ENCODE measurements at places on chromosomes 6 and 20.
A peak's percentile ranks its signal among the peaks of the same experiment; 100 is the strongest.

- no peak for DNase-seq
Measured at GRCh38 chr6:24323632-24324337, 34.1 kb downstream of the DCDC2 start.

DNA sequence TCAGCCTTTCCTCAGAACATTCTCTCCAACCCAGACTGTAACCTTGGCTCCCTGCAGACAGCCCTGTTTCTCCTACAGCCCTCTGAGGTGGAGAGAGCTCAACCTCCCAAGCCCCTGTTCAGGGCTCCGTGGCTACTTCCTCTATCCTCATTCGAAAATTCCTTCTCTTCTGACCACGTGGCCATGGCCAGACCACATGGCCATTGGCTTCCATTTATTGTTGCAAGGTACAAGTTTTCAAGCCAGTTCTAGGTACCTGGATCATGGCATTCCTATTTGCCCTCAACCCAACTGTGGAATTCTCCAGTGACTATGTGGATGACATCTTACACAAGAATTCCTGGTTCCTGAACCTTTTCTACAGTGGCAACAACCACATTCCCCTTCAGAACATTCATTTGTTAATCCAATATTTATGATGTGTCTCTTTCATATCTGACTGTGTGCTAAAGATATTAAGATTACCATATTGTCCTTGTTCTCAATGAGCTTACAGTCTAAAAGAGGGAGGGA lies 161.9 kb downstream of the GMPR start:
- no peak for DNase-seq

GRCh38 chr6:169391473-169392071 lies 137.9 kb upstream of the THBS2 start:
- no peak for DNase-seq

GRCh38 chr6:159695984-159696383 lies 2.9 kb upstream of the SOD2 start:
- DNase-seq: no peak

GRCh38 chr6:93407186-93407585 lies 12.2 kb downstream of the EPHA7 start:
- DNase-seq: no peak

DNA sequence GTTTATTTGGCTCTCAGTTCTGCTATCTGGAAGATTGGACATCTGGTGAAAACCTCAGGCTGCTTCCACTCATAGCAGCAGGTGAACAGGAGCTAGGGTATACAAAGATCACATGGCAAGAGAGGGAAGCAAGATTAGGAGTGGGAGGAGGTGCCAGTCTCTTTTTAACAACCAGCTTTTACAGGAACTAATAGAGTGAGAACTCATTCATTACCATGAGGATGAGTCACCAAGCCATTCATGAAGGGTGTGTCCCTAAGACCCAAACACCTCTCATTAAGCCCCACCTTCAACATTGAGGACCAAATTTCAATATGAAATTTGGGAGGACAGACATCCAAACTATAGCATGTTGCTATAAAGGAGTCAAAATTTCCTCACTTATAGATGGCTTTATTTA lies 85.4 kb upstream of the HCRTR2 start:
- no peak for DNase-seq

DNA sequence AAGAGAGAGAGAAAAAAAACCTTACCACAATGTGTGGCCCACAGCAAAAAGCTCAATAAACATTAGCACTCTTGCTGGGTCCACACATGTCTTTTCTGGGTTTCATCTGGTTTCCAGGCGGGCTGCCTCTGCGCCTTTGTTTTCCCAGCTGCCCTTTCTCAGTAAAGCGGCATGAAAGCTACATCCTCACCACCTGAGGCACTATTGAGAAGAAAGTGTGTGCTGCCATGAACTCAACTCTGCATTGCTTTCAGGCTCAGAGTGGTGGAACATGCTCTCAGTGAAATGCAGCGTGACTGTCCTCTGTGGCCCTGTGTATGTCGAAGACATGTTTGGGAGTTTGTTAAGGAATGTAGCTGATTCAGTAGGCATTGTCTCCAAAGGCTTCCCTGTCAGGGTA lies 102.3 kb downstream of the LYRM2 start:
- no peak for DNase-seq

DNA sequence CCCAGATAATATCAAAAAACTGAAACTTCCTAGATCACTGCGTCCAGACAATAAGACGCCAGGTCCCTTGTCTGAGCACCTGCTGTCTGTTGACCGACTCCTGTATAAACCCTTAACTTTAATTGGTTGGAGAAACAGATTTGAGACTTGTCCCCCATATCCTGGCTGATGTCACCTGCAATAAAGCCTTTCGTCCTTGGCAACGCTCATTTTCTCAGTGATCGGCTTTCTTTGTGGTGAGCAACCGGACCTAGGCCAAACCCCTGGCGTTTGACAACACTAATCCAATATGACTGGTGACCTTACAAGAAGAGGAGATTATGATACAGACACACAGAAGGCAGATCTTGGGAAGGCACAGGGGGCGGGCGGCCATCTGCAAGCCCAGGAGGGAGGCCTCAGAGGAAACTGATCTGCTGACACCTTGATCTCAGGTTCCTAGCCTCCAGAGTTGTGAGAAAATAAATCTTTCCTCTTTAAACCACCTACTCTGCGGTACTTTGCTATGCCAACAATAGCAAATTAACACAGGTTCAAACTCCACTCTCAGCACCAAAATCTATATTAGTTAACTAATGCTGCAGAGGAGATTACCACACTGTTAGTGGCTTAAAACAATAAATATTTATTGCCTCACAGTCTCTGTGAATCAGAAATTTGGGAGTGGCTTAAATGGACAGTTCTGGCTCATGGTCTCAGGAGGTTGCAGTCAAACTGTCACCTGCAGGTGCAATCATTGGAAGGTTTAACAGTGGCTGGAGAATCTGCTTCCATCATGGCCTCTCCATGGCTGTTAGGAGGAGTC lies 178.7 kb downstream of the OTOR start:
- no peak for DNase-seq

DNA sequence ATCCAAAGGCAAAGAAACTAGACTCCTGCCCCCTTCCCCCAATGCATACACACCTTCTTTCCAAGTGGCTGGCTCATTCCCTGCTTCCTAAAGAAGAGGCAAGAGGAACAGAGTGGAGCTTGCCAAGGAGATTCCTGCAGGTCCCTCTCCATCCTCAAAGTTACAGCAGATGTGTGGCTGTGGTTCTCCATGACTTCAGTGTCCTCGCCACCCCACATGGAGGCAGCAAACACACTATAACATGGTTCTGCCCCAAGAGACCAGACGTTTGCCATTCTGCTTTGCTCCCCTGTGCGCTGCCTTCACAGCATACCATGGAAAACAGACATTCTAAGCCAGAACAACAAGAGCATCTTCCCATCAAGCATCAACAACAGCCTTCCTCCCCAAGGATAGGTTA lies 84.4 kb downstream of the BACH2 start:
- DNase-seq: no peak

DNA sequence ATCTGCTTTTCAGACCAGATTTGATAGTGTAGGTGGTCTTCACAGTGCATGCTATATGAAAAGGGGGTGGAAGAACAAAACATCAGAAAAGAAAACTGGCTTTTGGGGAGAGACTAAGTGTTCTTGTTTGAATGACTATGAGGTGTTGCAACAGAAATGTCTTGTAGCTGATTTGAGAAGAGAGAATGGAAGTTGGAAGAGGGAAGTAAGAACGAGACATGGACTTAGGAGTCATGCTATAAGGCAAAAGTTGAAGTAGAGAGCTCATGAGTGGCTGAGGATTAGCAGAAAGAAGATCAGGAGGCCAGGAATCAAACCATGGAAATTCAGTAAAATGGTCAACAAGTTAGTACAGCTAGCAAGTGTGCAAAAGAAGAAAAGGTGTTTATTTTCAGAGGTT lies 32.1 kb downstream of the FNDC1 start:
- DNase-seq: no peak

- no peak for DNase-seq
Measured at GRCh38 chr20:60937585-60937984, 314.5 kb upstream of the CDH4 start.

GRCh38 chr20:3432844-3433243 lies 25.4 kb upstream of the DNAAF9 start:
- no peak for DNase-seq

- DNase-seq: no peak
Measured at GRCh38 chr6:21915707-21916260, 322.2 kb downstream of the SOX4 start.

DNA sequence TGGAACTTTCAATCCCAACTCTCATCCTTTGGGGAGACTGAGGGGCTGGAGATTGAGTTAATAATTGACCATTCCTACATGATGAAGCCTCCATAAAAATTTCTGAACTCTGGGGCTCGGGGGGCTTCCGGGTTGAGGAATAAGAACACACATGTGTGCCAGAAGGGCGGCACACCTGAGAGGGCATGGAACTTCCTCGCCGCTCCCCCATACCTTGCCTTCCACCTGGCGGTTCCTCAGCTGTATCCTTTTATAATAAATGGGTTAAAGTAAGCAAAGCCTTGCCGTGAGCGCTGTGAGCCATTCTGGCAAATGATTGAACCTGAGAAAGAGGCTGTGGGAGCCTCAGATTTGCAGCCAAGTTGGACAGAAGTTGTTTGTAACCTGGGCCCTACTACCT lies 164.8 kb downstream of the LY86 start:
- DNase-seq: no peak

DNA sequence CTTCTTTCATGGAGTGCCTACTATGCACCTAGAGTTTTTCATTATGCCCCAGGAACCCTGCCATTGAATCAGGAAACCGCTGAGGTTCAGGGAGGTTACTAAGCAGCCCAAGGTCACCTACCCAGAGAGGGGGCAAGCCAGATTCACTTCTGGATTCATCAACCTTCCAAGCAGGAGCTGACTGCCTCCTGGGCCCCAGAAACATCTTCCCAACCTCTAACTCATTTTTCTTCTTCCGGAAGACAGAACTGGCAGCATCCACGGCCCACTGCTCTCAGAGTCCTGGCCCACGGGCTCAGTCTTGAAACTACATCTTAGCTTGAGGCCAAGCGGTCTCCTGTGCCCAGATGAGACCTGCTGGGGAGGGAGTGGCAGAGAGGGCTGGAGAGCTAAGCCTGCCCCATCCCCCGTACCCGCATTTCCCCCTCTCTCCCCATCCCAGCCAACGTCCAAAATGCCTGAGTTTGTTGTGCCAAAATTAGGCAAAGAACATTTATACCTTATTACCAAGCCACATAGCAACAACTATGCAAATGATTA lies 281.0 kb downstream of the CDC5L start:
- DNase-seq: no peak

DNA sequence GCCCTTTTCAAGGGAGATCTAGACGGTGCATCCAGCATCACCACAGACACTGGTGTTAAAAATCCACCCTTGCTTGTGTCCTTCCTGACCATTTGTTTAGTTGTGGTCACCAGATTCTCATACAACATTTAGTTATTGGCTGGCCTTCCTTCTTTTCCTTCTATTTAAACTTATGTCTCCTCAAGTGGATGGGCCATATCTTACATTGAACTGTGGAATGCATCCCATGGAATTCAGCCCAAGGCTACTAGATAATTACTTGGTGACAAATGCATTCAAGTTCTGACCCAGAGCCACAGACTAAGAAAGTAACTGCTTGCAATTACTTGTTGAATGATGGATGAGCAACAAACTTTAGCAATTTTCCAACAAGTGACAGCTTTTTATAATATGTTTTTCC lies 198.9 kb upstream of the SSTR4 start:
- DNase-seq: no peak

DNA sequence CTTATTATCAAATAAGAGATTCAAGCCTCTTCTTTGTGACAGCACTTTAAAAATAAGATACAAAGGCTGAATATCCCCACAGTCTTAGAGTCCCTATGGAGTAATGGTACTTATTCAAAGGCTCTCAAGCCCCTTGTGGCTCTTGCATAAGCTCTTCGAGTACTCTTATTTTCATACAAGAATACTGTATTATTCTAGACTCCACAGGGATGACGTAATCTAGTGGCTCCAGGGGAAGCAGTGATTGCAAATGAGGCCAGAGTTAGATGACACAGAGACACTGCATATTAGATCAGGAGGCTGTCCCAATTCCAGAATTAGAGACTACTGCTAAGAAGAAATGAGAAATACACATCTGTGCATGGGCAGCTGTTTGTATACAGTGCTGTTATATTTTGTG lies 1195.9 kb upstream of the MAP3K7 start:
- no peak for DNase-seq

GRCh38 chr6:36577301-36577700 lies 16.9 kb upstream of the SRSF3 start:
- DNase-seq: no peak

DNA sequence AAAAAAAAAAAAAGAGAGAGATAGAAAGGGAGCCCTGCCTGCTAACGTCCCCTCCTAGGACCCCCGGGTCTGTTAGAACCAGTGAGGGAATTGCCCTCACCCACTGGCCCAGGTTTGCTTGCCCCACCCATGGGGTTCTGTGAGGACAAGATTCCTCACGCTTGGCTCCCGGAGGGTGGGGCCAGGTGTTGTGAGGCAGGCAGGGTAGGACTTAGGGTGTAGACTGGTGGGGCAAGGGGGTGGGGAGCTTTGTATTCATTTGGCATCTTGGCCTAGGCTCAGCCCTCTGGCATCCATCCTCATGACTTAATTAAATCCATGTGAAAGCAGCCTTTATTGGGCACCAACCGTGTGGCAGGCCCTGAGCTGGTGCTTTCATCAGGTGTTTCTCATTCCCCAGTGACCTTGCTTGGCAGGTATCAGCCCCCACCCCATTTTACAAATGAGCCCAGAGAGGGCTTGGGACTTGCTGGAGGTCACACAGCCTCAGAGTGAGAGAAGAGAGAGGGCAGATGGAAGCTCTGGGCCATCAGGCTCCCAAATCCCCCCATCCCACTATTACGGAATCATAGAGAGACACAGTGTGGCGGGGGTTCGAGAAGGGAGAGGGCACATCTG lies 19.0 kb downstream of the RAB44 start:
- DNase-seq: no peak

- peak; percentile 56 for DNase-seq
Measured at GRCh38 chr6:149208134-149208601, 109.3 kb upstream of the TAB2 start.

DNA sequence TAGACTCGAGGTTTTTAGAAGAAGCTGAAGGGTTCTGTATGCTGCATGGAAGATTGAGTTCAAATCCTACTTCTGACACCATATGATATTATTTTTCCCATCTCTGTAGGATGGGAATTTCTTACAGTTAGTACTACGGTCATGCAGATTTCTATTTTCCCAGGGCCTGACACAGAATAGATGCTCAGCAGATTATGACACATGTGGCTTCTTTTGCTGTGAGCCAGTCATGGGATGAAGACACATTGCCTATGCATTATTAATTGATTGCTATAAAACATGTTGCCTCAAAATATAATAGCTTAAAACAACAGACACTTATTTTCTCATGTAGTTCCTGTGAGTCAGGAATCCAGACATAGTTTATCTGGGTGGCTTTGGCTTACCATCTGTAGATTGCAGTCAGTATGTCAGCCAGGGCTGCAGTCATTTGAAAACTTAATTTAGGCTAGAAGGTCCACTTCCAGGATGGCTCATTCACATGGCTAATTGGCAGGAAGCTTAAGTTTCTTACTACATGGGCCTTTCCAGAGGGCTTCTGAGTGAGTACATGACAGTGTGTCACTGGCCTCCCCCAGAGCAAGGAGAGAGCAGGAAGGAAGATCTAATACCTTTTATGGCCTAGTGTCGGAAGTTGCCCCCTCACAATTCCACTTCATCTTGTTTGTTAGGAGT lies 29.5 kb downstream of the TOP1 start:
- DNase-seq: peak; percentile 5

- no peak for DNase-seq
Measured at GRCh38 chr6:163661272-163661671, 246.8 kb downstream of the QKI start.

- no peak for DNase-seq
Measured at GRCh38 chr20:3239026-3239866, at the start of gene SLC4A11. TSS of gene SLC4A11 (minus strand) at chr20:3239190. CDS start at chr20:3239137, 53 bp downstream.

GRCh38 chr6:33672808-33673207 lies 38.7 kb downstream of the UQCC2 start:
- DNase-seq: no peak
